Naive thymus-derived CD8-positive, alpha-beta T cell (primary cell): ENCODE measurements at places on chromosomes 4 and X.
A peak's percentile ranks its signal among the peaks of the same experiment; 100 is the strongest.

GRCh38 chr4:244471-244870, 60.8 kb downstream of the ZNF732 start:
- DNase-seq, result peak; percentile 42

DNA sequence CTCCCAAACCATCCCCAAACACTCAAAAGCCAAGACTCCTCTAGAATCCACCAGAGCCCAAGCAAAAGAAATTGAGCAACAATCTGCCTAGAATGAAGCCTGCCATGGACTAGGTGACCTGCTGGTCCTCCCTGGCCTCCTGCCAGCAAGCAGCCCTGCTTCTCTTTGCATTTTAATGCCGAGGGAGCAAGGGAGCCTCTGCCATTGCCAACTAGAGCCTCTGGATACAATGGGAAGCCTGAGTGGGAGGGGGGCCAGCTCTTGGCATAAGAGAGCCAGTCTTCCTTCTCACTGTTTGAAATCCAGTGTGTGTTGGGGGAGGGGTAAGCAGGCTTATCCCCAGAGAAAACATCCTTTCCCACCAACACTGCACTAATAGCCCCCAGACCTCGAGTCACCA, 1.5 kb upstream of the GDPD2 start:
- DNase-seq, result no peak

DNA sequence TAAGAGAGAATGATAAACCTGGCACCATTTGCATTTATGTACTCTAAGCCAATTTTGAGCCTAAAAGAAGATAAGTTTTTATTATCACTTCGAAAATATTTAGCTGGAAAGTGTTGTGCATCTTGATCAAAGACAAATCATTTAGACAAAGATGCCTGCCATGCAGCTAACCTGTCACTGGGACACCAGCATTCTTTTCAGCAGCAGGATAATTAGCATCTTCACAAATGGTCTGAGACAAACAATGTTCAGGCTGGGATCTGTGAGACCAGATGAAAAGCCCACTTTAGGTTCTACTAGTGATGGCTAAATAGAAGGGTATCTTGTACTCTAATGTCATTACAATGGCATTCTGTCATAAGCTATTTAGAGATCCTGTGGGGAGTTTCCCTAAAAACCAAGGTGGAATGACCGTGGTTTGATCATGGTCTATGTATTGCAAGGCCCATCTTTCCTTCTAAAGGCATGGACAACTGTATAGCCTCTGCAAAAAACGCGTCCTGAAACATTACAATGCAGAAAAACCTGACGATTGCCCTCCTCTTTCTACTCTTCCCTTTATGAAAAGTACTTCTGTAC, 7.2 kb downstream of the PRDM8 start:
- DNase-seq, result no peak

DNA sequence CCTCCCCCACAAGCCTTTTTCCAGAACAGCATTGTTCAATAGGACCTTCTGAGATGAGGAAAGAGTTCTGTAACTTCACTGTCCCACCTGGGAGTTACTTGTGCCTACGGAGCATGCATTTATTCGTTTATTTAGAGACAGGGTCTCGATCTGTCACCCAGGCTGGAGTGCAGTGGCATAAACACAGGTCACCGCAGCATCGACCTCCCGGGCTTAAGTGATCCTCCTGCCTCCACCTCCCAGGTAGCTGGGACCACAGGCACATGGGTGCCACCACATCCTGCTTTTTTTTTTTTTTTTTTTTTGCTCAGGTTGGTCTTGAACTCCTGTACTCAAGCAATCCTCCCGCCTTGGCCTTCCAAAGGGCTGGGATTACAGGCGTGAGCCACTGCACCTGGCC, 2.9 kb downstream of the MAP3K15 start:
- no peak for DNase-seq

GRCh38 chrX:35733879-35734278, 64.3 kb upstream of the MAGEB16 start:
- DNase-seq, result no peak

- no peak for DNase-seq
Measured at GRCh38 chr4:159023741-159024140, 79.1 kb upstream of the RAPGEF2 start.

- DNase-seq, result no peak
Measured at GRCh38 chrX:118579417-118579816, 83.8 kb downstream of the DOCK11 start.

DNA sequence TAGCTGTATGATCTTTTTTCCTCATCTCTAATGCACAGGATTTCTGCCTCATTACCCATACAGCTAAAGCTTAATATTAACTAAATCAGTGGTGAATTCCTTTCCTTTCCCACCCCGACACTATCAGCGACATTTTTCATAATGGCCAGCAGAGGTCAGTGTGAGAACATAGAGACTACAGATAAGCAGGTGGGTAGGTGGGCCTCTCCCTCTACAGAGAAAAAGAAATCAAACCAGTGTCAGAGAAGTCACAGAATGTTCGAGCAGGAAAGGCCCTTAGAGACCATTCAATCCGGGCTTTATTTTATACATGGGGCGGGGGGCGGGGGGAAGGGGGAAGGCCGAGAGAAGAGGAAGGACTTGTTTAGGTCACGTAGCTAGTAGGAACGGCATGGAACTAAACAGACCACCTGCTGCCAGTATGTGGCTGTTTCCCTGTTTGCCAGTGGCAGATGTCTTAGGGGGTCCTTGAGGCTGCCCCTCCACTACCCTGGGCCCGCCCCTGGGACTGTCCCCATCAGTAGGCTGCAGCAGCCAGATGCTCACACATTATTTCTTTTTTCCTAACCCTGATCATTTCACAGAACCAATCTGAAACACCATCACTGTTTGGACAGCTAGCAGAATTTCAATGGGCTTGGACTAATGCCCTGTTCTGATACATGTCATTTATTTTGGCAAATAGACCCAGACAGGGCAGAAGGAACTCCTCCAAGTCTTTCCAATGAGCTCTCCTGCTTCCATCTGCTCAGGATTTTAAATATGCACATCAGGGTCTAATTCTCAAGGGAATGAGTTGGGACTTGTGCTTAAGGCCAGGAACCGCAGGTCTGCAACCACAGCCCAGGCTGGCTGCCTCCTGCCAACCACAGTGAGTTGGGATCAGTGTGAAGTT, 133.4 kb downstream of the ATG4A start:
- no peak for DNase-seq

GRCh38 chr4:88619971-88620370, 27.7 kb downstream of the HERC3 start:
- no peak for DNase-seq

DNA sequence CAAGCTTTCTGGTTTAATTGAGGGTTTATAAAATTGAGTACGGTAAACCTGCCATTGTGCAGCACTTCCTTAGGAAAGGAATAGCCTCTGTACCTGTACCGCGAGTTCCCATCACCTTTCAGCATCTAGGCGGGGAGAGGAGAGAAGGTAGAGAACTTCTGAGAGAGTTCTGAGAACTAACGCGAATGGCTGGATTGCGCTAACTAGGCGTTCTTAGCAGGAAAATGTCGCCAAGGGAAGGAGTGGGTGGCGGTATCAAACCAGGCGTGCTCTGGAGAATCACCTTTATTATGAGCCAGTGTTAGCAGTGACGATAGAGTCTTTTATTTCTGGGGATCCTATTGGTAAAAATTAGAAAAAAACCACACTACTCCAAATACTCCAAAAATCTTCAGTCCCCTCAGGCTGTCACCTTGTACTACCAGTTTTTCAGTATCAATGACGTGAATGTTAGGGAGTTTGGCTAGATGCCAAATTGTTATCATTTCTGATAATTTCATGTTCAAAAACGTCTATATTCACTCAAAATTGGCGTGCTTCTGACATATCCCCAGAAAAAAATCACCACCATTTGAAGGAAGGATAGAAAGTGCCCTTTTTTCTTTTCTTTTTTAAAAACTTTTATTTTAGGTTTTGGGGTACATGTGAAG, 1.4 kb downstream of the UGT8 start:
- DNase-seq, result no peak

- DNase-seq, result no peak
Measured at GRCh38 chr4:148998719-148999118, 556.5 kb upstream of the NR3C2 start.

- DNase-seq, result no peak
Measured at GRCh38 chr4:82124932-82125786, 248.6 kb downstream of the HNRNPD start.

- DNase-seq, result no peak
Measured at GRCh38 chr4:111849746-111850284, 295.4 kb upstream of the FAM241A start.

- no peak for DNase-seq
Measured at GRCh38 chrX:53262918-53263394, 18.4 kb downstream of the IQSEC2 start.

DNA sequence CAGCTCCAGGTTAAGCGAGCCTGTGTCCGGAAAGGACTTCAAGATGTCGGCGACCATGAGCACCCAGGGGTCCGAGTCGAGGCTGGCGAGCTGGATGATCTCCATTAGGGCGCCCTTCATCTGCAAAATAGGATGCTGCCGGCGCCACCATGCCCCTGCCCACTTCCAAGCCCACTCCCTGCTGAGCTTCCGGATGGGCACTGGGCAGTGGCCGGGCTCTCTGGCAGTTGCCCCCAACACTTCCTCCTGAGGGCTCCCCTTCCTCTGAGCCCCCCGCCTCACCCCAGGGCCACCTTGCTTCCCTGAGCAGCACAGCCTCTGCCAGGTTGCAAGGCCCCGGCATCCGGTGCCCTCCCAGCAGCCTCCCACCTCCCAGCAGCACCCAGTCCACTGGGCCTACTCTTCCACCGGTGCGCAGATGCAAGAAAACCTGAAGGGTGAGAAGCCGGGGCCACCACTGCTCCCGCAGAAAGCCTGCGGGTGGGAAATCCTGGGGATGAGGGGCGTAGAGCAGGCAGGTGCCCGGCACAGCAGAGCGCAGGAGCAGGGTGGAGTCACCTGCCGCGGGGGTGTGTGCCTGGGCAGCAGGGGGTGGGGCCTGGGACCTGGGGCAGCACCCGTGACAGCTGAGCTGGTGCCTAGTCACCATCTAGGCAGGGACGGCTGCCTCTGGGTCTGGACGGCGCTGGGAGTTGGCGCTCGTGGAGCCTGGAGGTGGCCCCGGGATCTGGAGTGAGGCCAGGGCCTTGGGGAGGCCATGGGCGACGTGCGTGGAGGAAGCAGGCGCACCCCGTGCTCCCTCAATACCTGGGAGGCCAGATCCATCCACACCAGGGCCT, 17.0 kb downstream of the NELFA start:
- no peak for DNase-seq

GRCh38 chrX:103477496-103477895, 41.8 kb downstream of the RAB40A start:
- no peak for DNase-seq

DNA sequence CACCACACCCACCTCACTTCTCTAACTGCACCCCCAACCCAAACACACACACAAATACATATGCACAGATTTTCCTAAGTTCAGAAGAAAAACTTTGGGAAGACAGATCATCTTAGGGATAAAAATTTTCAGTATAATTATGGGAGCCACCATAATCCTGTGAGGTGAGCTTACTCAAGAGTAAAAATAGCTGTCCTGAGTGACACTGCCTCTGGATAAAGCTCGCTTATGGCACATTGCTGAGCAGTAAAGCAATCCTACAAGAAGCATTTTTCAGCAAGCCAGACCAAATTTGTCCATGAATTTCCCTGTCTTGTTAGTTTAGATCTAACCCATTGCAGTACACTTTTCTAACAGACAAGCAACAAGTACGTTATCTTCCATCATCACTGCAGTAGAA, 83.8 kb downstream of the INPP4B start:
- DNase-seq, result no peak

DNA sequence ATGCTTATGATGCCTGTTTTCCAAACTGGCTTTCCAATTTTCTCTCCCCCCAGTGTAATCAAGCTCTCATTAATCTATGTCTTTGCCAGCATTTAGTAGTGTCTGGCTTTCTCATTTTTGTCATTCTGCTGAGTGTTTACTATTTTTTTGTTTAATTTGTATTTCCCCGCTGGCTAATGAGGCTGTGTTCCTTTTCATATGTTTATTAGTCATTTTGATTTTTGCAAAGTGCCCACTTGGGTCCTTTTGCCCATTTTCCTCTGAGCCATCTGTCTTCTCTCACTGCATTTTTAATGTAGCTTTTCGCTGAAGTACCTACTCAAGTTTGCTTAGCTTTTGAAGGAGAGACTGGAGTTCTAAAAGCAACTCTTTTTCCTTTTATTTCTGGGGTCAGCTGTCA, 14.7 kb downstream of the DCK start:
- DNase-seq, result no peak

GRCh38 chr4:6734165-6734786, 18.3 kb downstream of the BLOC1S4 start:
- no peak for DNase-seq

GRCh38 chrX:16827225-16827624, 41.0 kb downstream of the TXLNG start:
- DNase-seq, result no peak

GRCh38 chr4:67250131-67250896, 295.0 kb downstream of the CENPC start:
- no peak for DNase-seq

DNA sequence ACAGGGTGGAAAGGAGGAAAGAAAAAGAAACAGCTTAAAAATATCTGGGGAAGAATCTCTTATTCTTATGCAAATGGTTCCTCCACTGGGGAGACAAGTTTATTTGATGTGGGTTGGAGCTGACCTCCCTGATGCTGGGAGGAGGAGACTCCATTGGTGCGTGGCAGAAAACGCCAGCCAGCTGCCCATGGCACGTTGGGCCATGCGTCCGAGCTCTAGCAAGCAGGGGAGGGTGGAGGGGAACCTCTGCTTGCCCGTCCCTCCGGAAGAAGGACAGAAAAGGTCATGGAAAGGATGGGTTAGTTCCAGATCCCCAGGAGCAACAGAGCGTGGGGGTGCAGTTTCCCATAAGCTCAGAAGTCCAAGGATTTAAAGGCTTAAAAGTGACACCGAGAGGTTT, 210.4 kb downstream of the KLHL4 start:
- no peak for DNase-seq

DNA sequence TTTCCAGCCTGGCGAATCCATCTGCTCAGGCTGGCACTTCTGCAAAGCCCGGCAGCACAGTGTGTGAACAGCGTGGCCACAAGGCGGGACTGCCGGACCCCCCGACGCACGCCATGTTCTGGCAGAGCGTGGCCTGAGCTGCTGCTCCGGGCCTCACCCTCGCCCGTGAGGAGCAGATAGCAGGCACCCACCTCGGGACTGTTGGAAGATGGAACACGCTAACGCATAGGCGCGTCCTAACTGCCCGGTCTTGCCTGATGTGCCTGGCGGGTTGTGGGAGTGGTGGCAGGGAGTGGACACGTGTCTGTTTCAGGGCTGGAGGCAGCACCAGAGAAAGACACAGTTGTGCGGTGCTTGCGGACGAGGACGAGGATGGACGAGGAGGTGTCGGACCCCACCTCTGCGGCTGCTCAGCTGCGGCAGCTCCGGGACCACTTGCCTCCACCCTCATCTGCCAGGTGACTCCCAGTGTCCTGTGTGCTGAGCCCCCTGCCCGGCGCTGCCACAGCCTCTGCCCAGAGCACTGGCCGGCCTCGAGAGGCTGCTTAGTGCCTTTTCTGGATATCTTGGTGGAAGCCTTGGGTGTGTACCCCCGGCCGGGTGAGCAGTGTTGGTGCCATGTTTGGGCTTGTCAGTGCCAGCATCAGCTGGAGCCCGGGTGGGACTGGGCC, 28.2 kb downstream of the UVSSA start:
- DNase-seq, result no peak
